Ammon's horn (tissue), 1 donor: ENCODE measurements at places on chromosomes 2 and 18.

DNA sequence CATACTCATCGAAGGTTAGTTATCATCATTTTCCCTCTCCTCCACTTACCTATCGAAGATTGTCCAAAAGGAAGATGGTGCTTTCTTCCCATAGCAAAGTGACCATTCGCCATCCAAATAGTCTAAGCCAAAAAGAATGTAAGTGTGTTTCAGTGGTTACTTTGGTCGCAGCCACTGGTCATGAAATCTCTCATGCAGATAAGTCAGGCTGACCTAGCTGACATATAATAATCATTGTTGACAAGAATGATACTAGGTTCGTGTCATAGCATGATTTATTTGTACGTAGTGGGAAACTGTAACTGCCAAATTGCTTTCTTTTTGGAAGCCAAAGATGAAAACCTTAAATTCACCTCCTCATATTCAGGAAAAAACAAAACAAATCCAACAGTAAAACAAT, 89.6 kb upstream of the PMAIP1 start:
- DNase-seq, result no peak

- DNase-seq, result peak; percentile 61
Observed at GRCh38 chr18:3016585-3017297, 3.8 kb upstream of the LPIN2 start.

GRCh38 chr2:156563994-156564753, 128.0 kb downstream of the GPD2 start:
- no peak for DNase-seq

- no peak for DNase-seq
Observed at GRCh38 chr2:124535816-124536215, 510.7 kb downstream of the CNTNAP5 start.

GRCh38 chr18:13380691-13381070, 162.1 kb downstream of the LDLRAD4 start:
- no peak for DNase-seq

DNA sequence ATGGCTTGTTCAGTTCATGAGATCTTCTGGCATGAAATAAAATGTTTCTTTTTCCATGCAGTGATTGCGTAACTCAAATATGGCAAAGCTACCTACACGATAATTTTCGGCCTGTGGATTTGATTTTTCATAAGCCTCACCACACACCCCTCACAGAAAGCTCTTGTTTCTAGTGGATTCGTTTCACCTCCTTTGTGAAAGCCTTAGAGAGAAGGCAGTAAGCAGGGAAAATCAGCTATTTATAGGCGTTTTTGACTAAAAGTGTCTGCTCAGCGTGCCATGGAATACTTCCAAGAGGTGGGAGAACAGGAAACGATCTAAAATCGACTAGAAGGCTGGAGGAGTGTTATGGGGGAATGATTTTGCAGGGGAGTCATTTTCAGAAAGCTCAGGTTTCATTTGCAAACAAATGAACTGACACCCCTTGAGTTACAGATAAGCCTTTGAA, 417.9 kb downstream of the TGIF1 start:
- no peak for DNase-seq

DNA sequence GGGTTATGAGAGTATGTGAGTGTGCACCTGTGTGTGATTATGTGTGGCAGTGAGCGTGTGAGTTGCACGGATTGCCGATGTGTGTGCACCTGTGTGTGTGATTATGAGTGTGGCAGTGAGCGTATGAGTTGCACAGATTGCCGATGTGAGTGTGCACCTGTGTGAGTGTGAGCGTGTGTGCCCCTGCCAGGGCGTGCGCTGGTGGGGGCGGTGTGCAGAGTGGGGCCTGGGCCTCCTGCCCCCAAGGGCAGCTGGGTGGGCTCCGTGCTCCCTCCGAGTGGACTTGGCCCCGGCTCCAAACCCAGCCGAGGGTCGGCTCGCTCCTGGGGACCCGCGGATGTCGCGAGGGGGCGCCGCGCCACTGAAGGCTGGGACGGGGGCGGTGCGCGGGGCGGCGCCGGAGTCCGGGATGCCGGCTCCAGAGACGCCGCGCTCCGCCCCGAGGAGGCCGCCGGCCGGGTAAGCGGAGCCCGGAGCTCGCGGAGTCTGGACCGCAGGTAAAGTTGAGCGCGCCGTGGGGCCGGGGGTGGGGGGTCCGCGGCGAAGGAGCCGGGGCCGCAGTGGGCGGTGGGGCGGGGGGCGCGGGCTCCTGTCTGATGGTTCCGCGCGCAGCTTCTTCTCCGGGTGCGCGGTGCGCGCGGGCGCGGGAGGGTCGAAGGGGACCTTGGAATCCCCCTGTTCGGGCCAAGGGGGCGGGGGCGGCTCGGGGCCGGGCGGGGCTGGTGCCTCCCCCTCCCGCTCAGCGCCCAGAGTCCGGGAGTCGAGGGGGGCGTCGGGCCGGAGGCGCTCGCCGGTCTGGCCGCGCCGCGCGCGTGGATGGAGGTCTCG, at the start of gene KCNG2:
KCNG2 (plus strand) TSS at position 421 of the 828 bp plus-strand sequence. CDS start 65,730 bp downstream, outside the sequence.
- DNase-seq, result no peak

GRCh38 chr18:9239720-9240119, 94.9 kb upstream of the TWSG1 start:
- no peak for DNase-seq

DNA sequence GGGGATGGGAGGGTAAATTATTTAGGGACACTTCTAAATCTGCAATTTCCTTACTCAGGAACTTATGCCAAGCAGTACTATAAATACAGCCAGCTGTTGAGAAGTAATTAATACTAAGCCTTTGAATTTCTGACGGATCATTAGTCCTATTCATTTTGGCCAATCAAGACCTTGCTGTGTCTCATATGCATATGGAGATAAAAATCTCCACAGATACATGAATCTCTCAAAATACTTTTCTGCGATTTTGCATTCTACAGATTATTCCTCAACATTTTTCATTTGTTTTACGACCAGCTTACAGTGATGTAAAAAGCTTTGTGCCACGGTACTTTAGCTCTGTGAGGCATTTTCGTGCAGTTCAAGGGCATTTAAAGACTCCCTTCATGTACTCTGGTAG, 16.7 kb downstream of the LANCL1 start:
- no peak for DNase-seq

- DNase-seq, result no peak
Observed at GRCh38 chr18:24915547-24915946, 436.4 kb downstream of the ZNF521 start.

DNA sequence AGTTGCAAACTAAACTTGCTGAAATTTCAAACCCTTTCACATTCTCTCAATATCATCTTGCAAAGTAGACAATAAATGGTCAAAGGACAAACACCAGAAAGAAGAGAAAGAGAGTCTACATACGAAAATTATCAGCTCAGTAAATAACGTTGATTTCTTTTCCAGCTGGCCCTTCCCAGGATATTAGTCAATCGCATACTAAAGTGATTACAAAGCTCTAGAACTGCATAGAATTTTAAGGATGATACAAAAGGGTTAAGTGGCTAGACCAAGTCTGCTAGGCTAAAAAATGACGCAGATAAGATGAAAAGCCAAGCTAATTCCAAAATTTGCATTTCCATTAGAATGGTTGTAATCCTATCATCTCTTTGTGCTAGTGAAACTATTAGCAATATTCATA, 405.7 kb downstream of the FBXO15 start:
- no peak for DNase-seq

- no peak for DNase-seq
Observed at GRCh38 chr2:18901242-18901641, 311.9 kb upstream of the NT5C1B start.

DNA sequence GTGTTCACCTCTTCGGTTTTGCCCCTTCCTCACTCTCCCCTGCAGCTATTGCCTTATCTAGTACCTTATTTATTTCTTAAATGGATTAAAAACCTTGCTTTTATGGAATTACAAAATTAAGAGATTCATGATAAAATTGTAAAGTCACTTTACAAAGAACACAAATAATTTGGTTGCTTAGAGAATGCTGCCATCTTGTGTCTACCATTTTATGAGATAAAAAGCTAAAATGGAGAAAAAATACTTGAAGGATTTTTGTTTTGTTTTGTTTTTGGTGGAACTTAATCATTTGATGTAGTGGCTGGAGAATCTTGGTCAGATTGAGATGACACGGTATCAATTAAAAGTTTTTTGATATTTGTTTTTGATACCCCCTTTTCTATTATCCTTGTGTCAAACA, 69.6 kb downstream of the R3HDM1 start:
- DNase-seq, result no peak

DNA sequence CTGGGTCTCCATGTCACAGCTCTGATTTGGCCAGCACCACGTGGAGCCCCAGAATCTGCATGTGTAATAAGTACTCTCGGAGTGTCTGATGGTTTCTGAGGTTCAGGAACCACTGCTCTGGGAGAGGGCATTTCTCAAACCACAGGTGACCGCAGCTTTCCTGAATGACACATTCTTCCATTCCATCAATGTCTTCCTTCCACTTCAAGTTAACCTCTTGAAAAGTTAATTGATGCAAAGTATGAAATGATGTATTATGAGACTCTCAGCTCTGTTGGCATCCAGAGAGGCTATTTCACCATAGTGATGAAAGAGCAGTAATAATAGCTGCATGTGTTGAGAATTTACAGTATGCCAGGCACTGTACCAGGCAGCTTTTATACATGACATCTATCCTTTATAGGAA, 61.3 kb upstream of the CRIM1 start:
- no peak for DNase-seq
